Iris pigment epithelial cell (primary cell): ENCODE measurements at places on chromosomes 3 and 15.

DNA sequence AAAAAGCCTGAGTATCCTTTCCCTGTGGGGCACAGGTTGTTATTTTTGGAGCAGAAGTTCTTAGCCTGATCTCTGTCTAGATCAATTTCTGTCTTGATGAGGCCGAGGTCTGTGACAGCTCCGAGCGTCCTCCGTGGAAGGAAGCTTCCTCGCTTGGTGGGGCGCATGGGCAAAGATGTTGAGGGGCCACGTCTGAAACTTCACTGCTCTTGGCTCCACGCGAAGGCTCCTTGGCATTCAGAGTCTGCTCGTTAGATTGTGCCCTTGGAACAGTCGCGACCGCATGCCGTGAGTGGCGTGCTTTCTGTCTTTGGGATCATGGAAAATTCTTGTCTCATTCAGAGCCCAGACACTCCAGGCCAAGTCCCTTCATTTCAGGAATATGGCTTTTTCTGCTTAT lies 13.7 kb downstream of the GRK7 start:
- DNase-seq, result no peak

GRCh38 chr3:55235416-55235815 lies 251.7 kb downstream of the WNT5A start:
- no peak for DNase-seq

GRCh38 chr15:96340598-96341512 lies 10.4 kb downstream of the NR2F2 start:
- DNase-seq, result peak; percentile 73

DNA sequence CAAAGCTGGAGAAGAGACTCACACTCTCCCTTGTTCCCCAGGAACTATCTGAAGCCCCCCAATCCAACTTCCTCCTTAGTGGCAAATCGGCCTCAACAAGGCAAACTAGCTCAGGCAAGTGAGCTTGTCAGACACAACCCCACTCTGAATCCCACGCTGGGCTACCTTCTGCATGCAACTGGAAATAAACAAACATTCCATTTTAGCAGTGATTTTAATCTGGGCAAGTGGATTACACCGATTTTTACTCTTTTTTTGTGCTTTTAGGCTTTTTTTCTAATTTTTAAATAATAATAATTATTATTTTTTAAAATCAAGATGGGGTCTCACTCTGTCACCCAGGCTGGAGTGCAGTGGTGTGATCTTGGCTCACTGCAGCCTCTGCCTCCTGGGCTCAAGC lies 2.9 kb upstream of the NOX5 start:
- no peak for DNase-seq

- DNase-seq, result peak; percentile 47
These were observed 63.3 kb downstream of the AQP9 start for GRCh38 chr15:58201516-58201915.

DNA sequence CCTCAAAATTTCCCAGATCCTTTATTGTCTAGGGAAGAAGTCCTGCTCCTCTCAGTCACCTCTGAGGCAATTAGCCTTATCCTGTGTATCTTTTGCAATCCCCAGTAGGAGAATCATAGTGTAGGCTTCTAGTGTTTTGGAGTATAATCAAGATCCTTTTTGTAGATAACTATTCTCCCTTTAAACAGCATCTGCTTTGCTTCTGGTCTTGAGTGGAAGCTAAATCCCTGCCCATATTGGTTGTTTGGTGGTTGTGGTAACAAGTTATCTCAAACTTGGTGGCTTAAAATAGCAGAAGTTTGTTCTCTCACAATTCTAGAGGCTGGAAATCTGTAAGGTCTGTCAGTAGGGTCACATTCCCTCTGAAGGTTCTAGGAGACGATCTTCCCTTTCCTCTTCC lies 217.5 kb upstream of the RASGRP1 start:
- no peak for DNase-seq

DNA sequence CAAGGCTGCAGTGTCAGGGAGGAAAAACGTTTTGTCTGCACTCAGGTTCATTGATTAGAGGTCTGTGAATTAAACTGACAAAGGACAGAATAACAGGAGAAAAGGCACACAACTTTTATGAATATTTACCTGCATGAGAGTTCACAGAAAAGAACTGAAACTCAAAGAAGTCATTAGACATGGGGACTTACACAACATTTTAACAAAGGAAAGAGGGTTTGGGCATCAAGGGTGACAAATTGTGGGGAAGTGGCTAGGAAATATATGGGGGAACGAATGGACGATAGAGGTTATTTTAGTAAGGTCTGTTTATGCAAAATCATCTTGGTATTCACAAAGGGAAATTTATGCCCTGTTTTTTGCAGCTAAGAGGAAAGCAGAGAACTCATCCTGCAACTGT lies 65.6 kb upstream of the C15orf39 start:
- no peak for DNase-seq

- no peak for DNase-seq
These were observed 35.1 kb downstream of the CYFIP1 start for GRCh38 chr15:22945071-22945470.

DNA sequence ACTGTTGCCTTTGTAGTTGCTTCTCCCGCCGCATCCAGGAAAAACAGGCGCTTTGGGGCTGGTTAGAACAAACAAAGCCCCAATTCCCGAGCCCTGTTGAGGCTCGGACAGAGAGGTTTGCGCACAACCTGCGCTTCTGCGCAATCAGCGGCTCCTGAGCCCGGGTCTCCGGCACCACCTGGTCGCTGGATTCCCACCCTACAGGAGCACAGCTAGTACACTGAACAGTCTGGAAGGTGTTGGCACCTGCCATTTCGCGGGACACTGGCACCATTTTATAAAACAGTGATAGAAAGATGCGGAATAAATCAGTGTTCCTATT lies 13.8 kb downstream of the ZIC4 start:
- no peak for DNase-seq

DNA sequence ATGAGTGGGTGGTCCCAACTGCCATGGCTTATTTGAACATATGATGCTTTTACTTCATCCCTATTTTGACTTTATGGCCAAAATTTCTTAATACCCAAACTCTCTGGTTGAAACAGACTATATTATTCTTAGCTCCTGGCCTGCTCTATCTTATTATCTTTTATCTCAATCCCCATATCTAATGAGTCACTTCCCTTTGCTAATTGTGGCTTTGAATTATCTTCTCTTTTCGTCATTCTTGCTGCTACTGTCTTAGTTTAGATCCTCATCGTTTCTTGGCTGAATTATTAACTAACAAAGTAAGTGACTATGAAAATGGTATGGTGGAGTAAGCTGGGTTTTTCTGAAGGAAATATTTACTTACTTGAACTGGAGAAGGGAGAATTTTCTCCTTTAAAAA lies 28.2 kb upstream of the DNAJC19 start:
- peak; percentile 39 for DNase-seq

DNA sequence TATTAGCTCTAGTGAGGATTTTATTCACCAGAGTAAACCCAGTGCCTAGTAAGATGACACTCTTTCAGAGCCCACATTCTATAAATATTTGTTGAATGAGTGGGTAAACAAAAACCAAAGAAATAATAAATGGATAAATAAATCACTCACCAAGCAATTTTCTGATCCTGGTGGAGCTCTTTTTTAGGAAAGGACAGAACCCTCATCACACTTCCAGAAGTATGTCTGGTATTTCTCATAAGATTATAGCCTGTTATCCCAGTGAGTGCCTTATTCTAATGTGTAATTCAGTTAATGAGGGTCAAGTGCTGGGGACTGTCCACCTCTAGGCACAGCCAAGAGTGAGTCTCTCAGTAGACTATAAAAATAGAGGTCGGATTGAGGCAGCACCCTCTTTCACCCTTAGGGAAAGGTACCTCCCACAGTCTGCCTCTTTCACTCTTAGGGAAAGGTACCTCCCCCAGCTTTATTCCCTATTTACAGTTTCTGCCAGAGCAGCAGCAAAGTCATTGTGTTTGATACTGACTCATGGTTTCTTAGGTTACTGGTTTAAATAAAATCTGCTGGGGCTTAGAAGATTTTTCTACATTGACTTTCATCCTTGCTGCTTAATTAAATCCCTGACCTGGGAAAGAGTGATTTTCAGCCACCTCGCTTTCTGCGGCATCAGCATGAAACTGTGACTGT lies 145.0 kb downstream of the STAC start:
- peak; percentile 15 for DNase-seq
